ENCODE measurements at places on chromosomes 6 and 20.

- no peak for DNase-seq
Observed at GRCh38 chr6:10098756-10099528, 315.9 kb downstream of the TFAP2A start.

DNA sequence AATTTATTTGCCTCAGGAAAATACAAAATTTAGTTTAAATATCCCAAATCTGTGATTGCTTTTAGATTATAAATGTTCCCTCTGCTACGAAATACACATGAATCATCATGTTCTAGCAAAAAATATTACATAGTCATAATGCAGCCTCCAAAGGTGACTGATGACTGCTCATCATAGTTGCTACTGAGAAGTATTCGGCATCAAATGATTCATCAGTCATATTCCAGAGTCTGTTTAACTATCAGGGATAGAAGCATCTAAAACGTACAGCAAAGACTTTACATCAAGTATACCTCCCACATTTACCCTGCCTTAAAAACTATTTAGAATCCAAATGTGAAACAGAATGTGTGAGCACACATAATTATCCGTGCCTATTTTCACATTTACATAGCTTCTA, 626.0 kb downstream of the CDH26 start:
- DNase-seq = no peak

DNA sequence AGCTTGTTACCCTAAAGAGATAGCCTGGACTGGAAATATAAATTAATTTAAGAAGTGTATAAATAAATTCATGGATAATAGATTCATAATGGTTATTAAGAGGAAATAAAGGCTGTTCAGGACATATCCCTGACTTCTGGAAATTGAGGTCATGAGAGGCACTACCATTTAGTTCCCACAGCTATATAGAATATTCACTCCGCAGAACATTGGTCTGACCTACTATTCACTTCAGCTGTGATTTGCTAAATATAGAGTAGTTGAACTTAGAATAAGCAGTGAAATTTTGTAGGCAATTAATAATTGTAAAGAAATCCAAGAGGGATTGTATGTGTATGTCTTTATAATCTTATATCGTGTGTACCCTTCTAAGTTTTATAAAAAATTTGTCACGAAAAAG, 112.8 kb downstream of the ARID1B start:
- DNase-seq = no peak

GRCh38 chr6:126086560-126086959, 100.2 kb downstream of the TRMT11 start:
- no peak for DNase-seq

GRCh38 chr6:16318953-16319720, 80.8 kb downstream of the GMPR start:
- DNase-seq = no peak

- peak; percentile 66 for DNase-seq
Observed at GRCh38 chr6:28258877-28259777, at the start of gene NKAPL. Gene NKAPL, plus strand, starts transcription at chr6:28259297. Its CDS starts 75 bp downstream, at chr6:28259372.

DNA sequence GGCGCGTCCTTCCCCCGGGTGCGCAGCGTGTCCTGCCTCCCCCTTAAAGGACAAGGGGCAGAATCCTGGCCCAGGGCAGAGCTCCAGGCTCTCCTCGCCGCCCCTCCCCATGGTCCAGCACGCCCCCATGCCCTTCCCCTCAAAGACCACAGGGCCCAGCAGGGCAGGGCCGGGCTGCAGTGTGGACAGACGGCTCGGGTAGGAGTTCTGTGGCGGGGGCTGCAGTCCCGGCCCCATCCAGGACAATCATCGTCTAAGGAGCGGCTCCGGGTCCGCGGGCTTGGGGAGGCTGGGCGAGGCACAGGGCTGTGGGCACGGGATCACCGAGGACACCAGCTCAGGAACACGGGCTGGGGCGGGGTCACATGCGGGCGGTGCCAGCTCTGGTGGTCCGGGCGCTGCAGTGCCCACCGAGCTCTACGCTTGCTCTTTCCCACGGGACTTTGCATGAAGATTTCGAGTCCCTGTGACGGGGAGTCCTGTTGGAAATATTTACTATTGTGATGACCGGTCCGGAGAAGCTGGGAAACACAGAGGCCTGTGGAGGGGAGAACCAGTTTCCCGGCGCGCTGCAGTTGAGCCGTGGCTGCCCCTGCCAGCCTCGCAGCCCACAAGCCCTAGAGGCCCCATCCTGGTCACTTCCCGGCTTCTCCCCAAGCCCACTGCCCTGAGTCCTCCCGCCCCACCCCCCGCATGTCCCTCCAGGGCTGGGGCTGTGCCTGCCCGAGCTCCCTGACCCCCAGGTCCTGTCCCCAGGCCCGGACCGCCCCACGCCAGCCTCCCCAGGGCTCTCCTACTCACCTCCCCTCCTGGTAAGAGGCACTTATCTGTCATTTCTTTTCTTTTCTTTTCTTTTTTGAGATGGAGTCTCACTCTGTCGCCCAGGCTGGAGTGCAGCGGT, 20.6 kb downstream of the SLC17A9 start:
- no peak for DNase-seq

- DNase-seq = peak; percentile 54
Observed at GRCh38 chr6:159473475-159474263, 219.4 kb downstream of the SOD2 start.

DNA sequence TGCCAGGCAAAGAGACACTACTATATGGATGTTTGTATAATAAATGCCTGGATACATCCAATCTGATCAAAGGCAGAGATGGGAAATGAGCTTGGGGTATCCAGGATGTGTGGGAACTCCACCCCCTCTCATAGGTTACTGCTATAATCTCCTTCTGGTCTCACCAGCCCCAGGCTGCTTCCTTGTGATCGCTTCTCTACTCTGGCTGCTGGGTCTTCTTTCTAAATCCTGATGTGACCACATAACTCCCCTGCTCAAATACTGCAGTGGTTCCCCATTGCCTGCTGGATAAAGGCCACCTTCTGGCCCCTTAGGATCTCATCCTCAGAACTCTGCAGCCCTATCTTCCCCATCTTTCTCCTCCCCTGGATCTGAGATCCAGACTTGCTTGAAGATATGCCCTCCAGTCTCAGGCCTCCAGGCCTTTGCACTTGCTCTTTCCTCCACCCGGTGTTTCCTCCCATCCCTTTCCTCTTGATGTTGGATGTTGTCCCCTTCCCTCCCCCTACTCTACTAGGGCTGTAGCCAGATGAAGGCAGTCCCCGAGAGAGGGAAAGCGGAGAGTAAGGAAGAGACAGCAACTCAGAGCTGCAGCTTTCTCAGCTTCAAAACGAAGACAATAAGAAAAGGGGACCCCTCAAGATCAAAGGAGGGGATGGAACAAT, 828 bp upstream of the XKR7 start:
- DNase-seq = no peak

- DNase-seq = no peak
Observed at GRCh38 chr6:43095939-43096338, 19.8 kb downstream of the PTK7 start.

DNA sequence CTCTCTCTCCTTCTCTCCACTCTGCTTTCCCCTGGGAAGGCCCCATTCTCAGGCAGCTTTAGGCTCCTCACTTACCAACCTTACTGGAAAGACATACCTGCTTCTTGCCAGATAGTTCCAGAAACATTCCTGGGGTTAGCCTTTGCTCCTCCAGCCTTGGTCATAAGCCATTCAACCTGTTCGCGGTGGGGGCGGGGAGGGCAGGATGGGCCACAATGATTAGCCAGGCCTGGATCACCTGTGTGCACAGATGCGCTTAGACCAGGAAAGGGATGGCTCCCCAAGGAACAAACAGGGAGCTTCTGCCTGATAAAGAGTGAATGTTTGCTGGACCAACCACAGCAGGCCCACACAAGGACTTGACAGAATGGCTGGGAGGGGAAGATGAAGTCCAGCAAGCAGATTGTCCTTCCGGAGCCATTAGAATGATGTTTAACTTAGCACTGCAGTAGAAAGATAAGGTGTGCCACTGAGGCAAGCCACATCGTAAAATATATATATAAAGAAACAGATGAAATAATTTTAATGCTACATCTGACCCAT, 57.7 kb upstream of the CDKAL1 start:
- no peak for DNase-seq

GRCh38 chr6:13576017-13576416, 1.6 kb downstream of the SIRT5 start:
- no peak for DNase-seq

GRCh38 chr20:36317675-36318074, 11.5 kb downstream of the DLGAP4 start:
- DNase-seq = no peak

GRCh38 chr20:54134445-54135220, 39.2 kb downstream of the CYP24A1 start:
- peak; percentile 29 for DNase-seq

- no peak for DNase-seq
Observed at GRCh38 chr6:8139451-8139850, 37.1 kb upstream of the EEF1E1 start.

- DNase-seq = no peak
Observed at GRCh38 chr20:53598140-53599043, 4.8 kb upstream of the ZNF217 start.

- DNase-seq = no peak
Observed at GRCh38 chr6:40276141-40276540, 311.0 kb downstream of the LRFN2 start.

GRCh38 chr6:153425536-153425935, 294.5 kb upstream of the RGS17 start:
- DNase-seq = no peak

DNA sequence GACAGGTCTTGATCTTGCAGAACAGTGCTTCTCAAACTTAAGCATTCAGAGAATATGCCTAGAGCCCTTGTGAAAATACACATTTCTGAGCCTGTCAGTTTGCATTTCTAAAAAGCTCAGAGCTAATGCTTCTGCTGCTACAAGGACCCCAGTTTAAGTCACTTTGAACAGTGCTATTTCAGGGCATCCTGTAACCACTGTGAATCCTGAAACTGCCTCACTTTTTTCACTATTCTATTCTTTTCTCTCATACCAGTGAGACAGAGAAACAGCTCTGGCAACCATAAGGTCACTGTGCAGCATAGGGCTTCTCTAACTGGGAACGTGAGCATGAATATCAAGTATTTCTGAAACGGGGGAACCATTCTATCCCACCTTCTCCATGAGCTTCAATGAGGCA, 51.2 kb downstream of the LGSN start:
- DNase-seq = no peak

- no peak for DNase-seq
Observed at GRCh38 chr6:167450626-167451025, 125.7 kb downstream of the TTLL2 start.

DNA sequence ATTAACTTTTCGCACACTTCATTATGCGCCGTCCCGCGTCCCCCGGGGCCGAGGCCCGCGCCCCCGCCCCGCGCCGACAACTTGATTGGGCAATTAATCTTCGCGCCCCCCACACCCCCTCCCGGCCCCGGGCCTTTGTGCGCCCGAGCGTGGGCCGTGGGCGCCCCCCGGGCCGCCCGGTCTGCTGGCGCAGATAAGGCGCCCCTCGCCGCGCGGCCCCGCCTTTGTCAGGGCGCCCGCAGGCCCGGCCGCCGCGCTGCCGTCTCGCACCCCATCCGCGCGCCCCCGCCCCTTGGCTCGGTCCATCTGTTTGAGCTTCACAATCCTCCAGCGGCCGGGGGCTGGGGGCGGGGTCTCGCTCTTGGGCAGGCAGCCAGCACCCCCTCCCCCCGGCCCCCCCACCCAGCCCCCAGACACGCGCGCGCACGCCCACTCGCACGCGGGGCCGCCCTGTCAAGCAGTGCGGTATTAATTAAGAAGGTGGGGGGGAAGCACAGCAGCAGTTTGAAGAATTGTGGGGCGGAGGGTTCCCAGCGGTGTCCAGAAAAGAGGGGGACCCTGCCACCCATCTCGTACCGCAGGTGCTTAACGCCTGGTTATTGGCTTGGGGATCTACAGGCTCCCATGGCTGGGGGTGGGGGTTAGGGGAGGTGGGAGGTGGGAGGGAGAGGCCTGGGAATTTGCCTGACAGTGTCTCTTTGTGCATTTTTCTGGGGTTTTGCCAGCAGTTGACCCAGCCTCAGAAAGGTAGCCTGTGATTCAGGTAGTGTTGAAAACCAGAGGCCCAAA, 34.6 kb upstream of the SCRT2 start:
- no peak for DNase-seq

GRCh38 chr20:56453352-56453751, 15.1 kb upstream of the RTF2 start:
- no peak for DNase-seq

DNA sequence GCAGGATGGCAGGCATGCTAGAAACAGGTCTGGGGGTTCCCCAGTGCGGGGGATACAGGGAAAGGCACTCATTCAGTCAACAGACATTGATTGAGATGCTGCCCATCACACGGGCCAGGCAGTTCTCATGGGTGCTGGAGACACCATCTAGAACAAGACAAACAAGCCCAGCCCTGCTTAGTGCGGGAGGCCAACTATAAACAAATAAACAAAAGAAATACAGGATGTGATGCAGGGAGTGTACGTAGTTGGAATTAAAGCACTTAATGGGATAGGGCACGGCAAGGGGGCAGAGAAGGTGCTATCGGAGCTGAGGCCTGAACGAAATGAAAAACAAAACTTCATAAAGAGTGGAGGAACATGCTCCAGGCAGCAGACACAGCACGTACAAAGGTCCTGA, 169.3 kb downstream of the PREX1 start:
- DNase-seq = no peak

DNA sequence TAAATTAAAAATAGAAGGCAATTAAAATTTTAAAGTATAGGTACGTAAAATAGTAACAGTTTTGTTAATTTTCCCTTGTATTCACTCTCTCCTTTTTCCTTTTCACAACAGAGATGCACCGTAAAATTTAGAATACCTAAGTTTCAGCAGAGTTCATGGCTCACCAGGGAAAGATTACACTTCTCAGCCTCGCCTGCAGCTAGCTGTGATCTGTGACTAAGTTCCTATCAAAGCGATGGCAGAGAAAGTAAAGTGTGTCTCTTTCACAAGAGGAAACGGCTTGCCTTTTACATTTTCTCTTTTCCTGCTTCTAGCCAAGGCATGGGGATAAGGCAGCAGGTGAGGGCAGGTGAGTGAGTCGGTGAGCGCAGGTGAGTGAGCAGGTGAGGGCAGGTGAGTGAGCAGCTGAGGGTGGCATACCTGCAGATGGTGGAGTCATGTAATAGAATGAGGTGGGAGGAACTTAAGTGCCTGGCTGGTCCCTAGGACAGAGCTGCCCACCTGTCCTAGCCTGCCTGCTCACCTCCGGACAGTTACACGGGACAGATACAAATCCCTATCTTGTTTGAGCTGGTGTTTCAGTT, 30.9 kb downstream of the ZFP64 start:
- DNase-seq = no peak

GRCh38 chr6:169913096-169913638, 161.7 kb downstream of the ERMARD start:
- no peak for DNase-seq

DNA sequence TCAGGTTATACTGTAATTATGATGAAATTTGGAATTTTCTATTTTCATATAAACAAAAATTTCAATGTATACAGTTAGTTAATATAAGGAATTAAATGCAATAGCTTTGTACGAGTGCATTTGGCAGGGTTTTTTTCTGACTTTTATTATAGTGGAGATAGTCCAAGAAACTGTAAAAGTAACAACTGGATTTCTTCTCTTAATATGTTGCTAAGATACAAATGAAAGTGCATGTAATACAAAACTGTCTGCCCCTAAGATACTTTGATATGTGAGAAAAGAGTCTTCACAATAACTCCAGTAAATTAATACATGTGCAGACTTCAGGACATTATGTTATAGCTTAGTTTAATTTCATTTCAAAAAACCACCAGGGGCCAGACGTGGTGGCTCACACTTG, 721.4 kb downstream of the CBLN4 start:
- no peak for DNase-seq

All from AG10803 (cell line).